ENCODE measurements at places on chromosomes 1 and 21.

DNA sequence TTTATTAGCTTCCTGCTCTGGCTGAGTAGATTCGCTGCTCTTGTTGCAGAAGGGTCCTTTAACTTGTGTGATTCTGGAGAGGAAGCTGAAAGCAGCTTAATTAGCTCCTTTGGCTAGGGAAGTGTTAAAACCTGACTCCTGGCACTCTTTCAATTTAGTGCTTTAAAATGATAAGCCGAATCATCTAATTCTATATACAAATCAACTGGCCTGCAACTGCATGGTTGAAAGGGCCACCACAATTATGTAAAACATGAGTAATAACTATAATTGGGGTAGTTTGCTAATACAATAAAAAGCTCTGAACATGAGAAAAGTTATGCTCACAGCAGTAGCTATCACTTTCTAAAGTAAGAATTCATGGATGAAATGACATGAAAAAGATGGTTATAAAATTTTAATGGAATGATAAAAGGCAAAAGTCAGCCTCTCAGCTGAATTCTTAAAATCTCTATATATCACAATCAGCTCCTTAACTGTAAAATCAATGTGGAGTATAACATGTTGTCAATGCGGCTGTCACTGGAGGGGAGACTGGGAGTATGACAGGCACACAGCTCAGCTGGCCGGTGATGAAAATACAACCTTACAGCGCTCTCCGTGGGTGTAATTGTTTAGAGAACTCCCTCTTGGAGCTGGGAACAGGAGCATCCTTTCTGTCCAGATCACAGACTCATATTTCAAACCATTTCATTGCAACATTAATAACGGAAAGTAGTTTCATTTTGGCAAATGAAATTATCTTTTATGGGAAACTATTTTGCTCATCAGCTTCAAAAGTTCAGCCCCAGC is 324.4 kb downstream of the KCTD3 start:
- DNase-seq, result no peak

DNA sequence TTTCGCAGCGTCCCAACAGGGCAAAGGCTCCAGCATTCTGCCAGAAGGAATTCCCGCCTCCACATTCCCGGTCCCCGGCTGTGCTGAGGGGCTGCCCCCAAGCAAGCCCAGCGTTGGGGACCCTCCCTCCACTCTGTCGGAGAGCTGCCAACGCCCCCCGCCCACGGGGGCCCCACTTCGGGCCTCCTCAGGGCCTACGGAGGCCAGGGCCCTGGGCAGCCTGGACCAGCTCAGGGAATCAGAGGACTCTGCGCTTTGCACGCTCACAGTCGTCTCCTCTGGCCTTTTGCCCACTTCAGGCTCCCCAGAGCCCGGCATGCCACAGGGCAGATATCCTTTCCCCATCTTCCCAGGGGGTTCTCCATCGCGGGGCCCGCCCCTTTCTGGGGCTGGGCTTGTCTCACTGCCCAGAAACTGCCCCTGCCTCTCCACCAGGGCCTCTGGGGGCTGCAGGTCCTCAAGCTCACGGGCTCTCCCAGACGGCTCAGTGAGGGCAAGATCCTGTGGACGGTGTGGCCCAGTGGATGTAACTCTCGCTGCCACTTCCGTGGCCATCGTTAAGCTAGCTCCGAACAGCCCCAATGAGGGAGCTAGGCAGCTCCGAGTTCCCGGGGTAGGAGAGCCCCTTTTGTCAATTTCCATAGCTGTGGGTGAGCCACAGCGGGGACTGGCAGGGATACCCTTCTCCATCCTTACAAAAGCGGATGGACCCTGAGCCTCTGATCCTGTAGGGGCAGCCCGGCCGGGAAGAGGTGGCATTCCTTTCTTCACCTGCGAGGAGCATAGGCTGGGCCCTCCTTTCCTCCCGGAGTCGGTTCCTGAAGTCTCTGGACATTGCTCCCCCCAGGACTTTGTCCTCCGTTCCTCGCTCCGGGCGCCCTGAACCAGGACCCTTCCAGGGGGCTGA is 2.8 kb downstream of the ITPKB start:
- no peak for DNase-seq

DNA sequence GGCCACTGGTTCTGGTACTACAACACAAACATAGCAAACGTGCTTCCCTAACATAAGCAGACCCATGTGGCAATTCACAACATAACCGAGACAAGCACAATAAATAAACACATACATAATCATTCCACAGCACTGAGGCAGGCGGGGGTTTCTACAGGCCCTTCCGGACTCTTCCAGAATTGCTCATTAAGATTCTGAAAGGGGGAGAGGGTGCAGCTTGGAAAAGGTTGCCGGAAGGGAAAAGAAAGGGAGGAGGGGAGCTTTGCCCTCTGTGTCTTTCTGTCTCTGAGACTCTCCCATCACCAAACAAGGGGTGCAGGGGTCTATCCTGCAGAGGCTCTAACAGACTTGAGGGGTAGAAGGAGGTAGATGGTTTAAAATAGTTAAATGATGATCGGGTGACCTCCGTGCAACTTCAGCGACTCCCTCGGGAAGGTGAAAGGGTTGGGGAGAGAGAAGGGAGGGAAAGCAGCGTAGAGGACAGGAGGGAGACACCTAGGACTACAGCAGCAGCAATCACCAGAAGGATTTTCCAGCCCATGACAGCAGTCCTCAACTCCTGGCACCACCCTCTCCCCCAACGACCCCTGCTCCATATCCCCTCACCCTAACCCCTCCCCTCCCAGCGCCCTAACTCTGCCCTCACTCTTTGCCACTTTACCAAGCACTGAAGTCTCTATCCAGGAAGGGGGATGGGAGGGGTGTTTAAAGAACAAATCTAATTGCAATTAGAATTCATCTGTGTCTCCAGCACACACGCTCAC is 365.5 kb upstream of the ESRRG start:
- DNase-seq, result no peak

DNA sequence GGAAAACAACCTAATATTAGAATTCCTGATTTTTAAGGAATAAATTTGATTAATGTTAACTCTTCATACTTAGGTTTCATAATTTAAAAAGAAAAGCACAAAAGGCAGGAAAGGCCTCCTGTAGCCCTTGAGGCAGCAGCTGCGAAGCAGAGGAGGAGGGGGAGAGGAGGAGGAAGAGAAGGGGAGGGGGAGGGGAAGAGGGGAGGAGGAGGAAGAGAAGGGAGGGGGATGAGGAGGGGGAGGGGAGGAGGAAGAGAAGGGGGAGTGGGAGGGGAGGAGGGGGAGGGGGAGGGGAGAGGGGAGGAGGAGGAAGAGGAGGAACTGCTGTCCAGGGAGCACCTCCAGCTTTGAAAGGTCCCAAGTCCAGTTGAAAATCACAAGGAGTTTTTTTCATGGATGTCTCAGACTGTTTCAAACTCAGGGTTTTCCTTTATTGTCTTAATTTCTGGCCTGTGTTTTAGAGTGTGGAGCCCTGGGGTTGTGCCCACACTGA is 35.1 kb upstream of the DIP2A start:
- DNase-seq, result no peak

DNA sequence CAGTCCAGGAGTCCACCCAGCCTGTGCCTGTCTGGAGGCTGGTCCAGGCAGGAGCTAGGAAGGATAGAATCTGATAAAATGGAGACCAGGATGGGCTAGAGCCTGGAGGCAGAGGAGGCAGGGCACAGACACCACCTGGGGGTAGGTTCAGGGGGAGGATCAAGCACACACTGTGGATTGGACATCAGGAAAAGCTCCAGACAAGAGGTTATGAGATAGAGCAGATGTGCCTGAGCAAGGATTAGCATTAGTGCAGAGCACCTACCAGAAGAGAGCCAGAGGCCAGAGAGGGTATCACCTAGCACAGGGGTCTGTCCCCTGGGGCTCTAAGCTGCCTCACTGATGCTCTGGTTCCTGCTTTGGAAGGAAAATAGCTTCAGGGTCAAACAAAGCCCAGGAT is 216.7 kb upstream of the ZC3H12A start:
- DNase-seq, result no peak

- DNase-seq, result no peak
These were observed 34.9 kb downstream of the UBIAD1 start for GRCh38 chr1:11307852-11308251.

DNA sequence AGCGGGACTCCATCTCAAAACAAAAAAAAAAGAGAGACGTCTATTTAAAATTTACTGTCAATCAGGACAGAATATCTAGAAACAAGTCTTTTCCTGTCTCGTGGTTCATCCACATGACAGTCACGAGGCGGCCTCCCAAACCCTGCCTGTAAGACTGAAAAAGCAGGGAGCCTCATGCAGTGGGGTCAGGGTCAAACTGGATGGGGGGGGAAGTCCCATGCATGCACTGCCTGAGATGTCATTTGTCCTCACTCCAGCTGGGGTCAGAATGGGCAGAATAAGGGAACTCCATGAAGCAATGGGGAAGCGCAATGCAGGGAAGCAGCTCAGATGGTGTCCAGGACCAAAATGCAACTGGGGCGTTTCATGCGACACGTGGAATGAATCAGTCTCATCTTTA is 85.5 kb downstream of the PIK3CD start:
- no peak for DNase-seq

DNA sequence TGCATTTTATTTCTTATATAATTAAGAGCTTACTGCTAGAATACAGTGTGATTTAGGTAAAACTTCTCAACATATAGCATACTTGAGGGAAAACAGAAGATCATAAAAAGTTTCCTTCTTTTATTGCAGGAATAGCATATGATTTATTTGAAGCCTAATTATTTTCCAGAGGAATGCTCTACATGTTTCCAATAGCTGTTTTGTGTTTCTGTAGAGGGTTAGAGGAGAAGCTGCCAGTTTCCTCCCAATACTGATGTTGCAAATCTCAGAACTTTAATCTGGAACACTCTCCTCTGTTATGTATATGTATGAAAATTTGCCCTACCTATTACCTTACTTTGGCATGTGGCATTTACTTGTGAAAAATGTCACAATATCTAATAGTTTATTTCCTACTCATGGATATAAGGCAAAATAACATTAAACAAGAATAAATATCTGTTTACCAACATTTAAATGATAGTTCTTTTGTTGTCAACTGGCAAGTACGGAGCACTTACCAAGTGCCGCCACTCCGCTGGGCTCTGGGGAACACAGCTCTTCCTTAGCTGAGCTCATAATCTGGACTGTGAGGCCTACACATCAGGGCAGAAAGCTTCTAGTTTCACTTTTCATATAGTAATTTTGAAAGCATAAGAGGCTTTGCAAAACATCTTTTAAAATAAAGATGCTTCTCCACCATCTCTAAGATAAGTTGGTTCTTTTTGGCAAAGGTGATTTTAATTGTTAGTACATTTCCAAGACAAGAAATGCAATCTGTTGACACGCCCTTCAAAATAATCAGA is 239.8 kb upstream of the C1orf105 start:
- no peak for DNase-seq

- DNase-seq, result no peak
These were observed 16.1 kb downstream of the LRP8 start for GRCh38 chr1:53311702-53312305.

GRCh38 chr1:47756006-47756405 is 241.2 kb downstream of the TRABD2B start:
- no peak for DNase-seq

GRCh38 chr1:46582972-46583371 is 21.1 kb downstream of the MKNK1 start:
- no peak for DNase-seq

GRCh38 chr1:43238991-43239469 is 30.8 kb upstream of the TMEM125 start:
- no peak for DNase-seq

DNA sequence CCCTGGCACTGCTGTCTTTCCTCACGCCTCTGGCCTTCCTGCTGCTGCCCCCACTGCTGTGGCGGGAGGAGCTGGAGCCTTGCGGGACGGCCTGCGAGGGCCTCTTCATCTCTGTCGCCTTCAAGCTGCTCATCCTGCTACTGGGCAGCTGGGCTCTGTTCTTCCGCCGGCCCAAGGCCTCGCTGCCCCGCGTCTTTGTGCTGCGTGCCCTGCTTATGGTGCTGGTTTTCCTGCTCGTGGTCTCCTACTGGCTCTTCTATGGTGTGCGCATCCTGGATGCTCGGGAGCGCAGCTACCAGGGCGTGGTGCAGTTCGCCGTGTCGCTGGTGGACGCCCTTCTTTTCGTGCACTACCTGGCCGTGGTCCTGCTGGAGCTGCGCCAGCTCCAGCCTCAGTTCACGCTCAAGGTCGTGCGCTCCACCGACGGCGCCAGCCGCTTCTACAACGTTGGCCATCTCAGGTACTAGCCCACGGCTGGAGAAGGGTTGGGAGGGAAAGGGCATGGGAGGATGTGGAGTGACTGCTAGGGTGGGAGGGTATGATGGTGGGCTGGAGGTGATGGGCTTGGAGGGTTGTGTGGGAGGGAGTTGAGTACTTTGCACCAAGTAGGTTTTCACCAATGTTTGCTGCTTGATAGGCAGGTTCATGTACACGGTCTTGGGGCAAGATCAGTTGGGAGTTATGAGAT is 18.9 kb downstream of the VANGL2 start:
- no peak for DNase-seq

GRCh38 chr1:156146020-156146768 is 7.2 kb upstream of the SEMA4A start:
- DNase-seq, result peak; percentile 83

GRCh38 chr21:26050857-26051256 is 119.7 kb downstream of the APP start:
- DNase-seq, result no peak

DNA sequence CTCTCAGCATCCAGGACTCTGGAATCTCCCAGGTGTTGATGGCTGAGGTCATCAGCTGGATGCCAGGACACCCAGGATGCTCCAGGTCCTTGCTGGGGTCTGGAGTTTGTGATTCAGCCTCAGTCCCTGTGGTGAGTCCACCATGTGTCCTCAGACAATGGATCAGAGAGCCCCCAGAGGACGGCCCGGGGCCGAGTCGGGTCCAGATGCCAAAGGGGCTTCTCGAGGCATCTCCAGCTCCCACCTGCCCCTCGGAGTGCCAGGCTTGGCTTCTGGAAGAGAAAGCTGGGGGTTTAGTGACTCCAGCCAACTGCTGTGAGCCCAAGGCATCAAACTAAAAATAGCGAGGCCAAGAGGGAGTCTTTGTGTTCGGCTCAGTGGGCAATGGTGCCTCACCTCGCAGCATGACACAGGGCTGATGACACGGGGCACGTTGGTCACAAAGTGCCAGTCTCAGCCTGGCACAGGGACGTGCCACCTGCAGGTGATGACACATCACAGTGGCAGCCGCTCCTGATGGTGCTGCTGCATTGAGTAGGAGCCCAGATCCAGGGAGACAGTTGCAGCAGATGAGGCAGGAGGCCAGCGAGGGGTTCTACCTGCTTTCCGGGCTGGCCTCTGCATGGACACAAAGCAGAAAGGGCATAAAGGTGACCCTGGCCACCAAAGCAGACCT is 10.6 kb downstream of the PDE9A start:
- no peak for DNase-seq

- DNase-seq, result no peak
These were observed 26.2 kb upstream of the SNX27 start for GRCh38 chr1:151585622-151586021.

GRCh38 chr1:248825136-248825535 is 579 bp downstream of the SH3BP5L start:
- no peak for DNase-seq

GRCh38 chr1:942864-943533 is 16.1 kb downstream of the NOC2L start:
- DNase-seq, result no peak

- DNase-seq, result no peak
These were observed 189.4 kb upstream of the FGGY start for GRCh38 chr1:59107516-59107915.

GRCh38 chr1:147124266-147124665 is 48.0 kb downstream of the PRKAB2 start:
- no peak for DNase-seq

GRCh38 chr1:33727310-33727709 is 136.6 kb upstream of the HMGB4 start:
- no peak for DNase-seq

Measured in CD4-positive, alpha-beta T cell (primary cell).